ENCODE measurements at places on chromosomes 16 and 17.

GRCh38 chr17:48528153-48528935 is 2.5 kb downstream of the HOXB1 start:
- DNase-seq, result no peak

GRCh38 chr17:44212507-44213402 is 6.7 kb downstream of the UBTF start:
- DNase-seq, result no peak

DNA sequence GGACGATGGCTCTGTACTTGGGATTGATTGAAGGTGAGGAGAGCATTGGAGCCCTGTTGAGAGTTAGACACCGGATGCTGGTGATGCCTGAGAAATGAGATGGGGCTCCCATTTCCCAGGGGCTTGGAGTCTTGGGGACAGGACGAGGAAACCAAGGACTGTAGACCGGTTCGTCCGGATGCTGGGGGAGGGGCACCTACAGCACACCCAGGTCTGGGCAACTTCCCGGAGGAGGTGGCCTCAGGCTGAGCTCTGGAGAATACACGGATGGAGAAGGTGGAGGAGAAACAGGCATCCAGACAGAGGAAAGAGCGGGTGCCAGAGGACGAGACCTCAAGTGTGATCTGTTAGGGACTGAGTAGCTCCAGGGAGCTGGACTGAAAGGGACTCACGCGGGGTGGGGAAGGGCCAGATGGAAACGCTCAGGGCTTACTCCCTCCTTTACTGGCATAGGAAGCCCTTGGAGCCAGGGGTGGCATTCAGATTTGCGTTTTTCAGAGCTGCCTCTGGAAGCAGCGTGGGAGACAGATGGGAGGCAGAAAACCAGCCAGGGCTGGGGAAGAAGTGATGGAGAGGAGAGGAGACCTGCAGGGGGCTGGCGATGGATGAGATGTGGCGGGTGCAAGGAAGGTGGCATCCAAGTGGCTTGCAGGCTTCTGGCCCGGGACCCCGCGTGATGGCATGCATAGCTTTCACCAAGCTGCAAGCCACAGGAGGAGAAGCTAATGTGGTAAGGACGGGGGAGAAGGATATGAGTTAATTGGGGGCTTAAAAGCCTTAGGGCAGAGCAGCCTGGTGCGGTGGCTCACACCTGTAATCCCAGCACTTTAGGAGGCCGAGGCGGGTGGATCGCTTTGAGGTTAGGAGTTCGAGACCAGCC is 8.3 kb downstream of the C1QTNF1 start:
- no peak for DNase-seq

- no peak for DNase-seq
Observed at GRCh38 chr16:48613061-48613957, 3.3 kb upstream of the N4BP1 start.

DNA sequence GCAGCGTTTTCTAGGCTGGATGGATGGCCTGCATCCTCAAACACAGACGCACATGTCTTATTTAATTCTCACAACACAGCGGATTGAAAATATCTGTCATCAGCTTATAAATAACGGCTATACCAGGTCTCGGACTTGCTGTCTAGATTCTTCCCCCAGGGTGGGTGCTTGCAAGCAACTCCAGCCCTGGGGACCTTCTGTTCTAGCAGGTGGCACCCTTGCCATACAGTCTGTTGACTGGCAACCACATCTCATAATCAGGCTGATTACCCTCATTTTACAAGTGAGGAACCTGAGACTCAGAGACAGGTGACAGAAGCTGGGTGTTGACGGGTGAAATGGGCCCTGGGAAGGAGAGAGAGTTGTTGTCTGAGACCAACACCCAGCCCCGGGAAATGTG is 16.2 kb upstream of the SEZ6 start:
- DNase-seq, result no peak

DNA sequence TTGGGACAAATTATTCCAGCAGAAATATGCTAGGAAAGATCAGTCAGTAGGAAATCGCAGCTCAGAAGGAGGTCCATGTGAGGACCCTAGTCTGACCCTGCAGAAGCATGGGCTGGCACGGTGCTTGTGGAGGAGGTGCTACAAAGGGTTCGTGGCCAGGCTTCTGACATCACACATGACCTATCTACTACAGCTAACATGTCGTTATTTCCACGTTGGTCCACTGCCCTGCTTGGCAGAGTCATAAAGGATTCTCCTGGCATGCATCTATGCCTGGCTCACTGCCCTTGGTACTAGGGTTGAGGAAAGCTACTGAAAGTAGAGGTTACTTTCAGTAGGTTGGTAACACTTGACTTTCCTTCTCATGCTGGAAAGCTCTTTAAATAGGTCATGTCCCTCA is 118.1 kb upstream of the SHISA6 start:
- peak; percentile 48 for DNase-seq

GRCh38 chr17:144936-145670 is 7.7 kb downstream of the SCGB1C2 start:
- DNase-seq, result no peak

- no peak for DNase-seq
Observed at GRCh38 chr16:7976125-7976524, 614.2 kb downstream of the TMEM114 start.

GRCh38 chr17:35801583-35802224 is 6.3 kb upstream of the MMP28 start:
- DNase-seq, result no peak

GRCh38 chr16:58451945-58452401 is 48.0 kb upstream of the NDRG4 start:
- no peak for DNase-seq

GRCh38 chr16:16021988-16022682 is 72.7 kb downstream of the ABCC1 start:
- DNase-seq, result peak; percentile 58

DNA sequence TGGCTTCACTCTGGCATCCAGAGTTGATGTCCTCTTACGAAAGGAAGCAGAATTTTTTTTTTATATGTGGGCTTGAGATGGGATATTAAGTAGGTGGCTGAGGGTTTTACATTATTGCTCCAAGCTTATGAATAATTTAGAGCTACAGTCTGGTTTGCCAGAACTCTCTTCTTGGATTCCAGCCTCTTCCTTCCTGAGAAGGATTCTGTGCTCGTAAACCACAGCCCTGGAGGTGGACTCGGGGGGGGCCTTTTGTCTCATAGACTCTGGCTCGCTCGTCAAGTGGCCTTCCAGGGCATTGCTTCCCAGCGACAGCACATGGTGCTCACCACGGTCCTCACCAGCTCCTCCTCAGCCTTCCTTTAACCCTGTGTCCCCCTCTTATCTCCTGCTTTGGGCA is 43.2 kb downstream of the TMEM11 start:
- DNase-seq, result no peak

DNA sequence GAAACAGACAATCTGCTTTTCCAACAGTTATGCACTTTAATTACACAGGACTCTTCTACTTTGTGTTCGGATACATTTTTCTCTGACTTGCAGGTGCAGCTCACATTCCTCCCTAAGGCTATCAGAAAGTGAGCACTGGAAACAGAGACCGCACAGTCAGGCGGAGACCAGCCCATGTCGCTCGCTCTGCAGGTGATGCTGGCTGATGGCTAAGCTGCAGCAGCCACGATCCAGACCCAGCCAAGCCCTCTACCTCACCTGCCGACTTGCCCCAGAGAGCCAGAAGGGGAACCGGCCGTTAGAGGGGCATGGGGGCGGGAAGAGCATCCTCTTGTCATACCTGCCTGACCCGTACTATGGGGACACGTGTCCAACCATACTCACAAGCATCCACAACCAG is 33.8 kb downstream of the MAP1LC3B start:
- no peak for DNase-seq

GRCh38 chr16:48384520-48385252 is 527 bp downstream of the SIAH1 start:
- DNase-seq, result peak; percentile 65

DNA sequence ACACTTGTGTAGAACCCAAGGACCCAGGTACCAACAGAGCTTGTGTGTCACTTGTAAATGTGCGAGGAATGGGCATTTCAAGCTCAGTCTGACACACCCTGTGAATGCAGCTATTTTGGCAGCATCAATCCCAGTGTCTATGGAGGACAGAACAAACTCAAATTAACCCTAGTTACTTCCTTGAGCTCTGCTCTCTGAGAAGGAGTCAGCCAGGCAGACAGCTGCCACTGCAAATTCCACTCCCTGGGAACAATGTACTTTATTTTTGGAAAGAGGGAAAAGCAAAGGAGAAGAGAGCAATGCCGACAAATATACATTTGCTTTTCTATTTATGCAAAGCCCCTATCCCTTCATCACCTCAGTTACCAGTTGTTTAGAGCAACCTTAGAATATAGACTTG is 48.4 kb upstream of the NOG start:
- no peak for DNase-seq

DNA sequence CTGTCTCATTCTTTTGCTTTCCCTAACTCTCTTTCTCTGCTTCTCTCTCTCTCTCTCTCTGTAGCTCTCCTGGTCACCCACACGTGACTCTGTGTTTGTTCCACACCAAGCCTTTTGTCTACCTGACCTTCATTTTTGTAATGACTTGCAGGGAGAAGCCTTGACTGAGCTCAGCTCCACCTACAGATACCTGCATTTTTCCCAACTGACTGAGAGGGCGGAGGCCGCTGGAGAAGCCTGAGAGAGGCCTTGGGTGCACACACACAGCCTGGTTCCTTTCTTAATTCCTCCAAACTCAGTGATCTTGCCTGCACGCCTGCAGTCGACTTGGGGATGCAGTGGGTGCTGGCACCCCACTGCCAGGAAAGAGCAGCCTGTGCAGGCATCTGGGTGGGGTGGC is 68.8 kb downstream of the LYRM1 start:
- no peak for DNase-seq

DNA sequence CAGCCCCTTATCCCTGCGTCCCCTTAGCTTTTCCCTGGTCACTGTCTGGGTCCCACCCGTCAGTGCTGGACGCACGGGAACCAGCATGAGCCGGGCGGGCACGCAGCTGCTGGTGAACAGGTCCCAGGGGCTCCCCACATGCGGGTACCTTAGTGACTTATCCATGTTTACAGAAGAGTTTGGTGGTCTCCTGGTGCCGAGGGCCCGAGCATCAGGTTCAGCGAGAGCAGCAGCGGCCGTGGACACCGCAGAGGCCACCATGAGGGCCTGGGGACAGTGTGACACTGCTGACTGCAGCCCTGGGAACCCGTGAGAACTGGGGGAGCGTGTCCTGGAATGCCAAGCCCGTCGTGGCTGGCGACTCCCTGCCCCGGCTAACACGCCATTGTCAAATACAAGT is 6.5 kb downstream of the CD7 start:
- no peak for DNase-seq
